ENCODE measurements at places on chromosomes 12 and 14.

DNA sequence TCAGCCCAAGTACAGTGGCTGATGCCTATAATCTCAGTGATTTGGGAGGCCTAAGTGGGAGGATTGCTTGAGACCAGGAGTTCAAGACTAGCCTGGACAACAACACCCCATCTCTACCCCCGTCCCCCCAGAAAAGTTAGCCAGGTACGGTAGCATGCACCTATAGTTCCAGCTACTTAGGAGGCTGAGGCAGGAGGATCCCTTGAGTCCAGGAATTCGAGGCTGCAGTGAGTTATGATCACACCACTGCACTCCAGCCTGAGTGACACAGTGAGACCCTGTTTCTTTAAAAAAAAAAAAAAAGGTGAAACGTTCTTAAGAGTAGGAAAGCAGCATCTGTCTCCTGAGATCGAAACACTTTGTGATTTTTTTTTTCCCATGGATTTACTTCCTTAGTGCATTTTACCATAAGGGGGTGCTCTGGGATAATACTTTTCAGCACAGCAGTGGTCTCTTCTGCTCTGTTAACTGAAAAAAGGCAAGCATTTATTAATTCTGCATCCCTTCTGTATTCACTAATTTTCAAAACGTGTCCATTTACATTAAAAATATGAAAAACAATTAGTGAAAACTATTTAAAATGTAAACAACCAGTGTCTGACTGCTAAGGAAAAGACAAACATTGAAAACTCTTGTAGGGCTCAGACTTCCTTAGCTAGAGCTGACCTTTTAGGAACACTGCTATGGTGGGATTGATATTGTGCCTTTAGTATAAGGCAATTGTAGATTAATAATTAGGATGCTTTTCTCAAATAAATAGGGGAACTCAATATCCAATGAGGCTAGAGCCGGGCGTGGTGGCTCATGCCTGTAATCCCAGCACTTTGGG, 31.2 kb upstream of the USP44 start:
- no peak for DNase-seq

DNA sequence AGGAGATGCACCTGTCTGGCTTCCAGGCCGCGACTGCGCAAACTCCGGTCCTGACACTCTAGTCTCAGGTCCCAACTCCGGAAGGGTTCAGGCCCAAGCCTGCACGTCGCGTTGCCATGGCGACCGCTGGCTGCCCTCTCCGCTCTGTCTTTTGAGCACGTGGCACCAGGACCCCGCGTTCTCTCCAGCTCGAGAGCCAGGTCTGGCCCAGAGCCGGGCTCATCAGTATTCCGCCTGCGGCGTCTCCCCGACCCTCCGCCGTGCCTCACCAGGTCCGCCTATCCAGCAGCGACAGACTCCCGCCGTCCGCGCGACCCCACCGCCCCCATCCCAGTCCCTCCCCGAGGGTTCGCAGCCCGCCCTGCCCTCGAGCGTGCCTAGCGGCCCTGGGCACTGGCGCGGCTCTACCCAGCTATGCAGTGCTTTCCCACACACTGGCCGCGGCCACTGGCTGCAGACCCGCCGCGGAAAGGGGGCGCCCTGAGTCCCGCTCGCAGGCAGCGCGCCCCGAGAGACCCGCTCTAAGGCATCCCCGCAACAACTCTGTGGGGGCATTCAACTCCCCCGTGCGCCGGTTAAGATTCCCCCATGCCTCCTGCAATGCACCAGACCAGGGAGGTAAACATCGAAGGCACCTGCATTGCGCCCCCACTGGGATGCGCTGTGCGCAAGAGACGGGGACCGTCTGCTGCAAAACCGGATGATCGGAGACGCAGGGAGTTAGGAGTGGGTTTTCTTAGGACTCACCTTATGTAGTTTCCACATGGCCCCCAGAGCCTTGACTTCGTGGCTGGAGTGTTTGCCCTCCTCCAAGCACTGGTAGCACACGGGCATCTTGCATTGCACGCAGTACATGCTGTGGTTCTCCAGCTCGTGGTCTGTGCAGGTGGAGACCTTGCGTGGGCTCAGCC, 1.3 kb downstream of the TRIM9 start:
- DNase-seq: peak; percentile 48

- no peak for DNase-seq
Measured at GRCh38 chr12:6860942-6861341, 6.4 kb upstream of the TPI1 start.

- DNase-seq: no peak
Measured at GRCh38 chr12:44968965-44969364, 81.9 kb downstream of the DBX2 start.

GRCh38 chr14:79256380-79256779, 954.9 kb downstream of the DIO2 start:
- DNase-seq: no peak

DNA sequence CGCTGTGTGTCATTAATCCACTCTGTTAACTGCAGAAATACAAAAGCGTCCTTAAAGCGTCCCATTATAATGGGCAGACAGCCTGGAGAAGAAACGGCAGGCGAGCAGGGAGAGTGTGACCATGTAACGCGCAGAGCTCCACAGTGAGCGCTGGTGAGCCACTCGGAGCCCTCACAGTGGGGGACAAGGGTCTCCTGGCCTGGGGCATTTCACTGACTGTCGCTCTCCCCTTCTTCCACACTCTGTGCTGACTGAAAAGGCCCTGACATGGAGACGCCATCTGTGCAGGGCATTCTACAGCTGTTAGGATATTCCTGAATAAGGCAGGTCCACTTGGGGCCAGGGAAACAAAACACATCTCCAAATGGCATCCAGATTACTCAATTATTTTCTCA, 24.2 kb downstream of the CCDC92 start:
- DNase-seq: no peak

GRCh38 chr12:105020241-105020962, 34.3 kb downstream of the NOPCHAP1 start:
- DNase-seq: no peak

DNA sequence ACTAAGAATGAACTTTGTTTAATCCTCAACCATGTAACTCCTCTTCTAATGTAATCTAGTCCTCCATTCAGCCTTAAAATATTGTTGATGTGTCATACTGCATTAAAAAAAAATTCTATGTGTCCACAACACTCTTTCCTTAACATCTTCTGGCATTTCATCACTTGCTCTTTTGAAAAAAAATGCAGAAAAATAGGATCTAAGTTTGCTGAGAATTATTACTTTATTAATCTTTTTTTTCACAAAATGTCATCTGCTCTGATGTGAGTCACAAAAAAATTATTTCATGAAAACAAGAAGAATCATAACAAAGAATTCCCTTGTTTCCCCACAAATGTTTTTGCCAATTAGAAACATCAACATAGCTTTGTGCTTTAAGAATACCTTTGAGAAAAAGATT, 410.1 kb upstream of the MGAT4C start:
- no peak for DNase-seq

- DNase-seq: no peak
Measured at GRCh38 chr12:26614011-26614616, 218.9 kb downstream of the ITPR2 start.

DNA sequence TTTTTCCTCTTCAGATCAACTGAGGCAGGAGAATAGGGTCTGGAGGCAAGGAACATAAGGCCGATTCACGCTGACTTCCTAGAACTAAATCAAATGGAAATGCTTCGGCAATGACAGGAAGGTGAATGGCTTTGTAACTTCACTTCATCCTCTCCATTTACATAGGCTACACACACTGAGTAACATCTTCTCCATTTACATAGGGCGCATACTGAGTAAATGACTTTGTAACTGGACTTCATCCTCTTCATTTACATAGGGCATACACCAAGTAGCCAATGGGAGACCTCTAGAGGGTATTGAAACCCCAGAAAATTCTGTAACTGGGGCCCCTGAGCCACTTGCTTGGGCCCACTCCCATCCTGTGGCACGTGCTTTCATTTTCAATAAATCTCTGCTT, 71.0 kb upstream of the CPSF6 start:
- no peak for DNase-seq

GRCh38 chr12:75862692-75863471, 168.7 kb downstream of the PHLDA1 start:
- DNase-seq: no peak

Measured in activated CD4-positive, alpha-beta T cell treated with anti-CD3 and anti-CD28 coated beads, Interleukin-2, amount 50 U/mL, for 1 hour (primary cell).